ENCODE measurements at places on chromosomes 3 and 15.

GRCh38 chr15:78404125-78404524 is 33.9 kb upstream of the IREB2 start:
- no peak for DNase-seq

GRCh38 chr3:23640471-23641146 is 165.1 kb upstream of the UBE2E1 start:
- no peak for DNase-seq

DNA sequence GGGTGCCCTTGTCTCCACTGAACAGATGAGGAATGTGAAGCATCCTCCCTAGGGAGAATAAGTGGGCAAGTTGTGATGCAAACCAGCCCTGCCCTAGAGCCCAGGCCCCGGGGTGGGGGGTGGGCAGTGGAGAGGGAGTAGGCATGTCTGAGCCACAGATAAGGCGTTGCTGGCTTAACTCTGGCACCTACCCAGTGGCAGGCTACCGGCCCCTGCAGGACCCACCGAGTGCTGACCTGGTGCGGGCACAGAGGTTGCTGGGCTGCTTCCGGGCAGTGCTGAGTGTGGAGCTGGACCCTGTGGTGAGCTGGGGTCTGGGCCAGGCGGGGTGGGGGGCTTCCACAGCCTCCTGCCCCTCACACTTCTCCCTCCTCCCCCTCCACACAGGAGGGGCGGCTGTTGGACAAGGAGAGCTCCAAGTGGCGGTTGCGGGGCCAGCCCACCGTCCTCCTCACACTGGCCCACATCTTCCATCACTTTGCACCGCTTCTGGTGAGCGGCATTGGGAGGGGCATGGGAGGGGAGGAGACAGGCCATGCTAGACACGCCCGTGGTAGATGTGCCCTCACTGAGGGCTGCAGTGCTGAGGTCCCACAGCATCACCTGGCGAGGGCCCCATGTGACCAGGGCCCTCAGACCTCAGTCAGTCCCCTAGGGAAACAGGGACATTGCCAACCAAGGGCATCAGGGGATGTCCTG is 10.1 kb downstream of the RNF123 start:
- no peak for DNase-seq

GRCh38 chr3:18827664-18828063 is 320.6 kb upstream of the KCNH8 start:
- DNase-seq, result no peak

- no peak for DNase-seq
These were observed 106.8 kb downstream of the HHLA2 start for GRCh38 chr3:108403198-108403597.

DNA sequence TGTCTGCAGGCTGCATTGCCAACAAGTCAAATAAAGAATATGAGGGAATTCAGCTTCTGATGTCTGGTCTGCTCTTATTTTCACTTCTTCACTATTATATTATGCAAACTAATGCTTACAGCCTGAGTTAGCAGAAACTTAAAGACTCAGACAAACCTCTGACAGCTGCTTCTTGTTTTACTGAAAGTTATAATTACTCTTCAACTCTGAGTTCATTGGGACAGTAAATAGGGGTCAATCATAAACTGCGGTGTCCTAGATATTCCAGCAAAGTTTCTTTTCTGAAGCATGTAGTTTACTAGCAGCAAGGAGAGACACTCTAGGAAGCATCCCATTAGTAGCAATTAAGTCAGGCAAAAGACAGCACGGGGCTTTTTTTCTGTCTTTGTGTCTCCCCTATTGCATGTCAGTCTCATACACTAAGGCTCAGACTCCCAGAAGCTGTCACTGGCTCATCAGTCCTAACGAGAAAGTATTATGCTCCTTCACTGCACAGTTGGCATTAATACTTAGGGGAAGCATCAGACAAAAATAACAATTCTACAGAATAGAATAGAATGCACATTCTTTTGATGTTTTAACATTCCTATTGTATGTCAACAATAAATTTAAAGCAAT is 1060.8 kb downstream of the ROBO1 start:
- no peak for DNase-seq

DNA sequence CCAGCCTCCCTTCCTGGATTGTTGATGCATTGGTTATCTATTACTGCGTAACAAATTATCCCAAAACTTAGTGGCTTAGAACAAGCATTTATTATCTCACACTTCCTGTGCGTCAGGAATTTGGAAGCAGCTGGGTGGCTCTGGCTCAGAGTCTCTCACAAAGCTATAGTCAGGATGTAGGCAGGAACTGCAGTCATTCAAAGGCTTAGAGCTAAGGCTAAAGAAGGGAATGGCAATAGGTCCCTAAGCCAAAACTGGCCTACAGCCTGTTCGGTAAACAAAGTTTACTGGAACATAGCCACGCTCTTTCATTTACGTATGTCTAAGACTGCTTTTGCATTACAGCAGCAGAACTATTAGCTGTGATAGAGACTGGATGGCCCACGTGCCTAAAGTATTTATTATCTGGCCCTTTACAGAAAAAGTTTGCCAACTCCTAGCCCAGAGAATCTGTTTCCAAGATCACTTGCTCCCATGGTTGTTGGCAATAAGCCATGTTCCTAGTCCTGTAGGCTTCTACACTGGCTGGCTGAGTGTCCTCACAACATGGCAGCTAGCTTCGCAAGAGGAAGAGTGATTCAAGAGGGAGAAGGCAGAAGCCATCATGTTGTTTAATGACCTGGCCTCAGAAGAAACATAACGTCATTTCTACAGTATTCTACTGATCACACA is 132.4 kb downstream of the SNRK start:
- DNase-seq, result no peak

DNA sequence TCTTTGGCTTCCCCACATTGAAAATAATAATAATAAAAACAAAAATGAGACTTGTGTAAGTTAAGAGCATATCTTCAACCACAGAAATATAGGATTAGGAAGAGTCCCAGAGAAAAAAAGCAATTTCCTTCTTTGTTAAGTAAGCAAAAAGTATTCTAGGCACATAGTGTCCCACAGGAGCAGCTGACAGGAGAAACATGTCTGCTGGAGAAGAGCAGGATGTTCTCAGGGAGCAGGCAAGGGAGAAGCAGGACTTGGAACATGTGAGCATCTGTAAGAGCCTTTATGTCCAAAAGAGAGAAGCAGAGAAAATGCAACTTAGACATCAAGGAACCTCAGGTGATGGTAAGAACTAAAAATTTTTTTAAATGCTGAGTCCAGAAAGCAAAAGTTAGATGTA is 39.0 kb downstream of the TTC23 start:
- DNase-seq, result no peak

- no peak for DNase-seq
These were observed 337.6 kb downstream of the THSD4 start for GRCh38 chr15:71452893-71453292.

DNA sequence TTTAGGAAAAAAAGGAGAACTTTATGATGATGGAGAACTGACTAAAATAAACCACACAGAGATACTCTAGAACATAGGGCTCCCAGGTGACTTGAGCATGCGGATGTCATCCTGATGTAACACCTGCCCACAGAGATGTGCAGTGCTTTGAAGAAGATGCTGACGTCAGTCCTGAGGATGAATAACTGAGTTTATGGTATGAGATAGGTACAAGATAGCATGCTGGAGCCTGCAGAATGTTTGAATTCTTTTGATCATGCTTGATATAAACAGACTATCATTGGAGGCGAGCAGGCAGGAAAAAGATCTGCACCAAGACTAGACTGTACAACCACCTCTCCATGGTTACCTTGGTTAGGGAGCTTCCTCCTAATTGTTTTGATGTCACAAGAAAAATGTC is 12.4 kb downstream of the CCR4 start:
- DNase-seq, result no peak

GRCh38 chr3:142040941-142041491 is 108.3 kb downstream of the TFDP2 start:
- no peak for DNase-seq

DNA sequence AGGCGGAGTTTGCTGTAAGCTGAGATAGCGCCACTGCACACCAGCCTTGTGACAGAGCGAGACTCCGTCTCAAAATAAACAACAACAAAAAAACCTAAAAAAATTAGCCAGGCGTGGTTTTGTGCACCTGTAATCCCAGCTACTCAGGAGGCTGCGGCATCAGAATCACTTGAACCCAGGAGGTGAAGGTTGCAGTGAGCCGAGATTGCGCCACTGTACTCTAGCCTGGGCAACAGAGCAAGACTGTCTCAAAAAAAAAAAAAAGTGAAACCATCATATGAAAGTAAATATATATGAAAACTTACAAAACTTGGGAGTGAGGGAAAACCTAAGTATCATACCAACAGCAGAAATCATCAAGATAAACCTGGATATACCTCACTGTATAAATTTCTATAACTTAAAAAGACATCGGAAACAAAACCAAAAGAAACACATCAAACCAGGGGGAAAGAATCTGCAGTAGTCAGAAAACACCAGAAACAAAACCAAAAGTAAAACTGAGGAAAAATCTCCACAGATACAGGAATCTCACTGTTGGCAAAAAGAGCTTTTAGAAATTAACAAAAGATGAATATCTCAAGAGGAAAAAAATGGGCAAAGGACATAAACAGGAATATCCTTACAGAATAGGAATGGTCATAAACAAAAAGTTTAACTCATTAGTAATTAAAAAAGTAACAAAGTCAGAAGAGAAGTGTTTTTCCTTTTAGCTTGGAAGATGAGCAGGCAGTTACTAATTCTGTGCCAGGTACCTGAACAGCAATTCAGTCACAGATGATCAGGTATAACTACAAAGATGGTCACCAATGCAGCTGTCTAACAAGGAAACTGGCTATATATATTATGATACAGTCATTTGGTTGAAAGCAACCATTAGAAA is 41.3 kb downstream of the ETV5 start:
- DNase-seq, result no peak

DNA sequence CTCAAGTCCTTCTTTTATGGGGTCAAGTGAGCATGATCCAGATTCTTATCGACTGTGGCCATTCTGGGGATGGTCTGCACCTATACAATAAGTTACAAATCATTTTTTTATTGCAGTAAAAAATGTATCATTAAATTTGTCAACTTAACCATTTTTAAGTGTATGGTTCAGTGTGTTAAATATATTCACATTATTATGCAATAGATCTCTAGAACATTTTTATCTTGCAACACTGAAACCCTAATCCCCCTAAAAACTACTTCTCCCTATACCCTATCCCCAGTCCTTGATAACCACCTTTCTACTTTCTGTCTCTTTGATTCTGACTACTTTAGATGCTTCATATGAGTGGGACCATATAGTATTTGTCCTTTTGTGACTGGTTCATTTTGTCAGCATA is 10.4 kb upstream of the BOC start:
- DNase-seq, result no peak

GRCh38 chr15:89805241-89806209 is 9.1 kb downstream of the ANPEP start:
- no peak for DNase-seq

DNA sequence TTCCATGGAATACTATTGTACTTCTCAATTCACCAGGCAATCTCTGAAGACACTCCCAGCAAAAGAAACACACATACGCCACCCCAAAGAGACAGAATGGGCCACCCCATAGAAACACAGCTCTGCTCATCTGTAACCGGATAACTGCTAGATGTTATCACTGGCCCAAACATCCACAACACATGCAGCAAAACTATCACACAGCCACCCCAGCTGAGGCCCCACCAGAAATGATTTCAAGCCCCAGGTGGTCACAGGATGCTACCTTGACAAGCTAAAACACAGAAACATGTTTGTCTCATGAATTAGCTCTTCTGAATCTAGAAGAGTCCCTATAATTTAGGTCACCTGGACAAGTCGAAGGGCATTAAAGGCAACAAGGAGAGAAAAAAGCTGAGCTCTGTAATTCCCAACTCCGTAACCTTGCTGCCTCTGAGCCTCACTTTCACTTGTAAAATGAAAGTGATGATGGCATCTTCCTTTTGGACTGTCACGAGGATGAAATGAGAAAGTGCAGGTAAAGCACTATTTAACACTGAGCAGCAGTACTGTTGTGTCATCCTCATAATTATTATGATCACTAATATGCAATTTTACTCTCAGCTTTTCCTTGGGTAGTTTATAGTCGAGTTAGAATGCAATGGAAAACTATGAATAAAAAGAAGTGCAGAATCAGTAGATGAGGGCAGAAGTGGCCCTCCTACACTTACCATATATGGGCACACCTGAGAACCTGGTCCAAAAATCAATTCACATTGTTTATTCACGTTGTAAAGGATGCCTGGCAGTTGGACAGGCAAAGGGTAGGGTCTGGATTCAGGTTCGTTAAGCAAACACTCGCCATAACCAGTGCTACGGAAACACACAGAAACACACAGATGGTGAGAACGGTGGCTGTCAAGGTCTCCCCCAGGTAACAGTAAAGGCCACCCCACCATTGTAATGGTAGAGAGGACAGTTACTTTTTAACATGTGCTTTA is 38.6 kb downstream of the ADAMTS9 start:
- no peak for DNase-seq

- DNase-seq, result no peak
These were observed 215.0 kb downstream of the GRM7 start for GRCh38 chr3:7075901-7076300.

DNA sequence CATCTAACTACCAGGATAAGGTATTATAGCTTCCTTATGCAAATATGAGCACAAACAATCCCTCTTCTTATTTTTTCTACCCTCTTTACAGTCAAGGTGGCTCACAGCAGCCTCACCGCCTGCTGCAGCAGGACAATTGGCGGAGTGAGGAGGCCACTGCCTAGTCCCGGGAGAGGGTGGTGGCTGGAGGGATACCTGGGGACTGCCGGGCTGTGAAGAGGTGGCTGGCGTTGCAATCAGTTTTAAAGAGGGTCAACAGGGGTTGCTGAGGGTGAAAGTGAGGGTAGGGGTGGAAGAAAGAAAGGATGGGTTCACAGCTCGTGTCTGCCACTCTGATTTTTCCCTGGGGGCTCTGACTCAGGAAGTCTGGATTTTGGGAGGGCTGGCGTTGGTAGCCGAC is 105.1 kb upstream of the SLC6A6 start:
- no peak for DNase-seq

DNA sequence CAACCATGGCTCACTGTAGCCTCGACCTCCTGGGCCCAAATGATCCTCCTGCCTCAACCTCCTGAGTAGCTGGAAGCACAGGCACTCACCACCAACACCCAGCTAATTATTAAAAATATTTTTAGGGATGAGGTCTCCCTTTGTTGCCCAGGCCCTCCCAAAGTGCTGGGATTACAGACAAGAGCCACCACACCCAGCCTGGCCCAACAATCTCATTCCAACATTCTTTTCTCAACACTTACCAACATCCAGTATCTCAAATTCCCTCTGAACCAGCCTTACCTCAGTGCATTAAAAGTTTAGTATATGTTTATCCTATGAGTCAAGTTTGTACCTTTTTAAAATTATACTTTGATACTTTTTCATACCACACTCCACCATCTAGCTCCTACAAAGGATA is 25.0 kb downstream of the ANXA2 start:
- no peak for DNase-seq

DNA sequence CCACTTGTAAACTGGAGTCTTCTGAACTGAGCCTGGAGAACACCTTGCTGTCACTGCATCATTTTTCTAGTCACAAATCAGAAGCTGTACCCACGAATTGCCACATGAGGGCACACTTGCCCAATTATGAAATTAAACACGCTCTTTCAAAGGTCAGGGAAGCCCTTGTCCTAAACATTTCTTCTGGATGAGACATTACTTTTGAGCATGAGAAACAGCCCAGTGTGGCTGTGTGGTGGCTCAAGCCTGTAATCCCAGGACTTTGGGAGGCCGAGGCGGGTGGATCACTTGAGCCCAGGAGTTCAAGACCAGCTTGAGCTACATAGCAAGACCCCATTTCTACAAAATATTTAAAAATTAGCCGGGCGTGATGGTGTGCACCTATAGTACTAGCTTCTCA is 27.5 kb upstream of the CFAP161 start:
- no peak for DNase-seq
